Cerebellar nuclear complex (tissue), 1 donor: ENCODE measurements at places on chromosomes 4 and X.

- no peak for DNase-seq
Observed at GRCh38 chr4:27022963-27023362, 162.3 kb downstream of the STIM2 start.

- no peak for DNase-seq
Observed at GRCh38 chrX:143754183-143754582, 33.6 kb upstream of the SPANXN2 start.

- no peak for DNase-seq
Observed at GRCh38 chr4:32631831-32632230, 1911.7 kb downstream of the PCDH7 start.

DNA sequence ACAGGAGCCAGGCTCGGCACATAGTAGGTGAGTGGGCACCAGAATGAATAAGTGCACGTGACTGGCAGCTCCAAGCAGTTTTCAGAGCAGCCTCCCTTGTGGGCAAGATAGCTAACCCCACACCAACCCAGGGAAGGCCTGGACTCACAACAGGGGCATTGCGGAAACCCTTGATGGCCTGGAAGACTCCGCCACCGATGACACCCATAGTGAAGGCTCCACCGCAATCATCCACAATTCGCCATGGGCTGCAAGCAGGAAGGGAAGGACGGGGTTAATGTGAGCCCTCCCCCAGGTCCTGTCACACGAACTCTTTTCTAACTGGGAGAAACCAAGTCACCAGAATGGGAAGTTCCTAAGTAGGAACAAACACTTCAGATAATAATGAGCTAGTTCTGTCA lies 957 bp downstream of the TIMM17B start:
- no peak for DNase-seq

- no peak for DNase-seq
Observed at GRCh38 chr4:581753-582361, 5.8 kb upstream of the TMEM271 start.

GRCh38 chr4:45345558-45345957 lies 619.2 kb upstream of the GNPDA2 start:
- DNase-seq: no peak

DNA sequence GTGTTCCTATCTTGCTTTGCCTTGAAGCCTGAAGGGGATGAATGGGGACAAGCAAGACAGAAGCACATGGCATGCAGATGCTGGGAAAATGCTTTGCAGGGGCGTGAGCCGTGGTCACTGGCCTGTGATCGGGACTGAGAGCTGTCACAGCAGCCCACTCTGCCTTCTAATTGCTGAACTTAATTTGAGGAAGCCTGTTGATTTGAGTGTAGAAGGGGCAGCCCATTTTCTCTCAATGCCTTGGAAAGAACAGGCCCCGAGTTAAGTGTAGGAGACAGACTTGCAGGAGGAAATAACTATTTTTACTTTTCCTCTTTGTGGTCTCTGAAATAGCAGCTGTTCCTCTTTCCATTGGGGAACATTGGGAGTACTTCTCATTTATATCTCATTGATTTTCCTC lies 26.1 kb upstream of the TBC1D1 start:
- DNase-seq: no peak

DNA sequence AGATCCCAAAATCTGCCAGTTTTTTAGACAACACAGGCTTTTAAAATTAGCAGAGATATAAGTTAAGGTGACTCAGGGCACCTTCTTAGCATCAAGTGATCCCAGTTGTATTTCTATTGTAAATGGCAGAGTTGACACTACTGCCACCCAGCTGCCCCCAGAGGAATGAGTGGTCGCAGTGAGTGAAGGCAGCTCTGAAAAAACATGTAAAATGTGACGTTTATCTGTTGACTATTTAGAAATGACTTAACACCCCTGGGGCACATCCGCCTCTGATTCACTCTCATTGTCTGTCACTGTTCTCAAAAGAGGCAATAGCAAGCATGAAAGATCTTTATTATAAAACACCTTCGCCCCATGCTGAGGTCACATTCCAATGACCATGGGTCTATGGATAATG lies 592.4 kb downstream of the ACTRT1 start:
- no peak for DNase-seq
